ENCODE measurements at places on chromosomes 6 and 20.

- no peak for DNase-seq
These were observed 23.4 kb upstream of the RNF144B start for GRCh38 chr6:18363746-18364145.

- no peak for DNase-seq
These were observed 21.2 kb downstream of the C6orf132 start for GRCh38 chr6:42120895-42121865.

DNA sequence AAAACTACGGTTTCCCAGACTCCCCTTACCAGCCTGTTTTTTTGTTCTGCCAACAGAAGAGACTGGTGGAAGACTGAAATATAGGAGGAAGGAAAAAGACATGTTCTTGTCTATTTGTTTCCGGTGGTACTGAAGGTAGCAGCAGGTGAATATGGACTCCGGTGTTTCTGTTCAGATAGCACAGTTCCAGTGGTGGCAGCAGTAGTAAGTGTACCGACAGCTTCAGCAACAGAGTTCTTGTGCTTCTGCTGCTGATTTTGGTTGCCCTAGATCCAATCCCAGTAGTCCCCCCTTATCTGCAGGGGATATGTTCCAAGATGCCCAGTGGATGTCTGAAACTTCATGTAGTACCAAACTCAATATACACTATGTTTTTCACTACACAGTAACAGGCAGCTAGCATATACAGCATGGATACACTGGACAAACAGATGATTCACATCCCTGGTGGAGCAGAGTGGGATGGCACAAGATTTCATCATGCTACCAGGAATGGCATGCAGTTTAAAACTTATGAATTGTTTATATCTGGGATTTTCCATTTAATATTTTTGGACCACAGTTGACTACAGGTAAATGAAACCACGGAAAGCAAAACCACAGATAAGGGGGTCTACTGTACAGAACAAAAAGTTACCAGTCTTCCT lies 301.8 kb downstream of the BTBD9 start:
- no peak for DNase-seq

GRCh38 chr6:77089776-77090175 lies 373.5 kb downstream of the HTR1B start:
- no peak for DNase-seq

GRCh38 chr20:12535316-12535715 lies 473.5 kb upstream of the SPTLC3 start:
- no peak for DNase-seq

DNA sequence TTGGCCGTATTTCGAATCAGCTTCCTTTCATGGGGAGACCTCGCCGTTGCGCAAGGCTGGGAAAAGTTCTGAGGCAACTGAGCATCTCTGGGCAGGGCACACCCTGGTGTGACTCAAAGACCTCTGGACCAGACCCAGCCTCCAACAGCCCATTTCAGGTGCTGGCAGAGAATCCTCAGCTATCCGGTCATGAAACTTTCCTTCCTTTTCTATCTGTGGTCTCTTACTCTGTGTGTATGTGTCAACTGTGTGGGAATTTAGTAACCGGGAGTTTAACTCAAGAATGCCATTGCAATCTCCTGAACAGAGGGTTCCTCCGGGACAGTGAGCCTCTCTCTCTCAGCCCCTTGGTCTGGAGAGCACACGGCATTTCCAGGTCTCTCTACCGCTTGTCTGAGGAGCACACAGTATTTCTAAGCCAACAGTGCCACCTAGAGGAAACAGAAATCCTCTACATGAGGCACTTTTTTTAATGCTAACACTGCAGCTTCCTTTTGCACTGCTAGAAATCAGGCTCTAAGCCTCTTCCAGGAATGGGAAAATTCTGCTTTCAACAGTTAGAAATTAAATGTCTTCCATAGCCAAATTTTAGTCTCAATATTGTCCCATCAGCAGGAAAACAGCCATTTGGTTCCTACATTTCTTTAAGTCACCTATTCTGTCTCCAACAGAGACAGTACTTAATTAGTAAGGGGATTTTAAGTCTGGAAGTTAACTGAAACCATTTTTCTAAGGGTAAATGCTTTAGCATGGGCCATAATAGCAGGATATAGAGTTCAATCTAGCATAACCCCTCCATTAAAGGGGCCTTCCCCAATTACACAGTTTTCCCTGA lies 32.7 kb downstream of the PLN start:
- DNase-seq = no peak

DNA sequence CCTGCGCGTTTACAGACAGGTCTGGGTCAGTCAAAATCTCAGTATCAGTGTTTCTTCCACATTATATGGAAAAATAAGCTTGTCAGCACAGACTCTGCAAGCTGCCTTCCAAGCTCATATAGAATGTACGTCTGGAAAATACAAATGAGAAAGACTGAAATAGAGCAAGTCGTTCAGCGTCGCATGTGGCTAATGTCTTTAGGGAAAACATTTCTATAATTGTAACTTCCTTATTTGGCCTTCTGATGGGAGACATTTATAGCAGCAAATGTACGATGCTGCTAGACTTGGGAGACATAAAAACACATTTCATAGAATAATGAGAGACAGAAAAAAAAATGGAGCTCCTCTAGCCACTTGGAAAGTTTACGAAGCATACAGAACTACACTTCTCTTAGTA lies 122.2 kb downstream of the KIF16B start:
- no peak for DNase-seq

DNA sequence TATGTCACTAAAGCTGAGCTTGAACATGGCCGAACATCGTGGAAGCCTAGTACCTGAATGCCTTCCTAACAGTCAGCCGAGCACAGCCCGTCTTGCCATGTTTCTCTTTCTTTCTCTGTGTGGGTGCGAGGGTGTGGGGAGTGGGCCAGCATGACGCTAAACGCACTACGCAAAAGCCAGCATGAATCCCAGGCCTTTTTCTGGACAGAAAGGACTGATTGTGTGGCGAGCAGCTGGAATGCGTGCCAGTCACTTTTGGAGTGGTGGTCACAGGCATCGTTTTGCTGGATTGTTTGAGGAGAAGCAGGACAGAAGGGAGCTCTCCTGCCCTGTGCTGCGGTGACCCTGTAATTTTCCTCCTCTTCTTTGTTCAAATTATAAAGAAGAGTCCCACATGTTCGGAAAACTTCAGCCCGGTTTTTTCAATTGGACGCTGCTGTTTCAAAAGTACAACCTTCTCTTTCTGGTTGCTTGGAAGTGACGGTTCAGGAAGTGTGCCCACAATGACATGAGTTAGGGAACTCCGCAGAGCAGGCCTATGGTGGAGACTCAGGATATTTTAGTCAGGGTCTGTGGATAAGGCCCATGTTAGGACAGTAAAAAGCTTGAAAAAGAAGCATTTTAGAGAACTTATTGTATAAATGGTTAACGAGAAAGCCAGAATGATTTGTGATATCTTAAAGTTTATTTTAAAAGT lies 54.3 kb downstream of the PDE7B start:
- DNase-seq = no peak

Measured in activated CD4-positive, alpha-beta T cell treated with anti-CD3 and anti-CD28 coated beads for 48 hours (primary cell).